ENCODE measurements at places on chromosomes 16 and 17. TPM values are rescaled to one million over a fixed set of nuclear protein-coding genes. Genes with fewer than 3 reads are reported as not detected.

Gene PIPOX
- total RNA-seq: 0.56 TPM

Gene STX1B
- total RNA-seq: 9.9 TPM

Gene HS3ST3B1
- total RNA-seq: 16.7 TPM

Gene MYLK3
- 0.08 TPM for total RNA-seq

Gene ZNF821
- total RNA-seq: 6.2 TPM

Gene ASPHD1
- total RNA-seq: 14.1 TPM

Gene ENPP7
- not detected for total RNA-seq

Gene SLC26A11
- total RNA-seq: 13.7 TPM

Gene ADAM11
- 0.21 TPM for total RNA-seq

Gene CLEC18A
- total RNA-seq: not detected

Gene FAM222B
- 18.2 TPM for total RNA-seq

Gene NPTX1
- total RNA-seq: 0.33 TPM

Gene CNTD1
- not detected for total RNA-seq

Gene PPM1E
- total RNA-seq: not detected

Gene NEUROD2
- total RNA-seq: not detected

Gene MT1M
- not detected for total RNA-seq

Gene CCL22
- total RNA-seq: not detected

Gene CRISPLD2
- total RNA-seq: 11.9 TPM

Gene CACNB1
- 5.8 TPM for total RNA-seq

Gene SLC7A6OS
- total RNA-seq: 15.1 TPM

Gene FZD2
- 88.3 TPM for total RNA-seq

Gene CCDC40
- 1.8 TPM for total RNA-seq

Gene MILR1
- 1.3 TPM for total RNA-seq

Gene FOXL1
- total RNA-seq: 22.7 TPM

Gene KRT33A
- not detected for total RNA-seq

Gene SCRN2
- total RNA-seq: 34.9 TPM

Gene PMFBP1
- not detected for total RNA-seq

Gene UBALD2
- total RNA-seq: 22.1 TPM

Gene SLFN13
- total RNA-seq: 10.8 TPM

Gene VMP1
- 137 TPM for total RNA-seq

Gene RPAIN
- total RNA-seq: 25.0 TPM

Gene MAP2K3
- total RNA-seq: 184 TPM

Gene CHST4
- total RNA-seq: not detected

Gene KRTAP4-6
- not detected for total RNA-seq

Gene NPIPA8
- 12.6 TPM for total RNA-seq

Gene TOP2A
- 115 TPM for total RNA-seq

Gene ORMDL3
- 48.8 TPM for total RNA-seq

Gene CYB5B
- 136 TPM for total RNA-seq

Gene MSLN
- total RNA-seq: 0.18 TPM

Gene ELMO3
- 1.1 TPM for total RNA-seq

Gene CCR7
- not detected for total RNA-seq

Gene ZNF19
- total RNA-seq: 1.8 TPM

Gene AOC3
- 0.17 TPM for total RNA-seq

Gene FAM171A2
- 1.6 TPM for total RNA-seq

Gene HSPB9
- total RNA-seq: not detected

Gene GAS7
- total RNA-seq: 6.7 TPM

Gene ZP2
- total RNA-seq: not detected

Gene TP53TG3
- total RNA-seq: not detected

Gene G6PC1
- total RNA-seq: not detected

Gene C17orf50
- total RNA-seq: not detected

Gene CAVIN1
- total RNA-seq: 1,158 TPM

Gene TBL3
- total RNA-seq: 45.3 TPM

Gene KRTAP3-2
- not detected for total RNA-seq

Gene SMPD3
- 0.18 TPM for total RNA-seq

Gene SLC6A4
- not detected for total RNA-seq
